ENCODE measurements at places on chromosomes 7 and 10.
A peak's percentile ranks its signal among the peaks of the same experiment; 100 is the strongest.

- peak; percentile 76 for DNase-seq
Observed at GRCh38 chr10:71727105-71727737, 7.6 kb upstream of the C10orf105 start.

- DNase-seq = no peak
Observed at GRCh38 chr7:73716318-73716890, 3.1 kb downstream of the STX1A start.

GRCh38 chr7:135562720-135563119, 5.0 kb downstream of the NUP205 start:
- DNase-seq = no peak

GRCh38 chr7:35477609-35478008, 217.3 kb downstream of the HERPUD2 start:
- DNase-seq = no peak

DNA sequence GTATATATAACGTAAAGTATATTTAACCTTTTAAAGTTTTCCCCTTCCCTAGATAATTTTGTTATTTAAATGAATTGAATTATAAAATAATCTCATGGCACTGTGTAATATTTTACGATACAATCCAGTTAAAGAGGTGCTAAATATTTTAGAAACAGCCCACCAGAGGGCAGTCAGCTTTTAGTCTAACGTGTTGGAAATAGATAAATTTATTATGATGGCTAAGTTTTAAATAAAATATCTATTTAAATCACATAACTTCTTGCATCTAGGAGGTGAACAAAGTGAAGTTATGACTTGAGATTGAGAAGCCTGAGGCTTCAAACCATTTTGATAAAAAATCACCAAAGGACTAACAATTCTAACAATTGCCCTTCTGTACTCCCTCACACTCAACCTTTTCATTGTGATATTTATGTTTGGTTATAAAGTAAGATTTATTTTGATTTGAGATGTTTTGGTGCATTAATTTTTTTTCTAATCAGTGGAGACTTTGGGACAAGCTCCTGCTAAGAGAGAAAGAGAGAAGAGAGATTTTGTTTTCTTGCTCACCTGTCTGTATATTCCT, 171.5 kb upstream of the SP4 start:
- peak; percentile 49 for DNase-seq

- no peak for DNase-seq
Observed at GRCh38 chr10:124724279-124725027, 19.7 kb downstream of the FAM53B start.

GRCh38 chr7:139860090-139860775, 31.2 kb downstream of the TBXAS1 start:
- DNase-seq = peak; percentile 25

DNA sequence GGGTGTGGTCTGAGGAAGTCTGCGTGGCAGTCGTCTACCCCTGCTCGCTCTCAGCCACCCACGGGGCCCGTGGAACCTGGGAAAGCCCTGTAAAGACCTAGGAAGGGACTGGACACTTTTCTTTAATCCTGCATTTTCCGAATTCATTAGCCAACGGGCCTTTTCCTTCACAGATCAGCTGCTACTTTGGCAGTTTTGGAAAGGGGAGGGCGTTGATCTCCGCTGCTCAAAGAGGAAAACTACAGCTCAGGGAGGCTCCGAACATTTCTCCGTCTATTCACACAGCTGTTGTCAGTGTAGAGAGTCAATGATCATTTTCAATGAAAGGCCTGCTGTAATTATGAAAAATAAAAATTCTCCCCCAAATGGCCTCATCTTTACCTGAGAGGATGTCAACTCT, 450.1 kb upstream of the MKI67 start:
- DNase-seq = no peak

DNA sequence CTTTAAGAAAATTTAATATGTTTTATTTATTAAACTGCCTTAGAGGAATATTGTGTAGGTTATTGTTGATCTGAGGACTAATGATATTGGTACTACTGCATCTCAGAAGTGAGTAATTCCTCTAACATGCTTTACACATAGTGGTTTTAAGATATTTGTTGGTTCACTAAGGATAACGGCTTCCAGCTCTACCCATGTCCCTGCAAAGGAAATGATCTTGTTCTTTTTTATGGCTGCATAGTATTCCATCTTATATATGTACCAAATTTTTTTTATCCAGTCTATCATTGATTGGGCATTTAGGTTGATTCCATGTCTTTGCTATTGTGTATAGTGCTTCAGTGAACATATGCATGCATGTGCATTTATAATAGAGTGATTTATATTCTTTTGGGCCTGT, 20.1 kb downstream of the NXPH1 start:
- no peak for DNase-seq

GRCh38 chr10:18364987-18365775, 225.0 kb downstream of the CACNB2 start:
- no peak for DNase-seq

- no peak for DNase-seq
Observed at GRCh38 chr7:158446706-158447105, 140.9 kb downstream of the PTPRN2 start.

GRCh38 chr10:43816351-43817321, 168.0 kb upstream of the ZNF32 start:
- DNase-seq = peak; percentile 94

GRCh38 chr7:51224811-51225595, 91.6 kb downstream of the COBL start:
- DNase-seq = peak; percentile 22

DNA sequence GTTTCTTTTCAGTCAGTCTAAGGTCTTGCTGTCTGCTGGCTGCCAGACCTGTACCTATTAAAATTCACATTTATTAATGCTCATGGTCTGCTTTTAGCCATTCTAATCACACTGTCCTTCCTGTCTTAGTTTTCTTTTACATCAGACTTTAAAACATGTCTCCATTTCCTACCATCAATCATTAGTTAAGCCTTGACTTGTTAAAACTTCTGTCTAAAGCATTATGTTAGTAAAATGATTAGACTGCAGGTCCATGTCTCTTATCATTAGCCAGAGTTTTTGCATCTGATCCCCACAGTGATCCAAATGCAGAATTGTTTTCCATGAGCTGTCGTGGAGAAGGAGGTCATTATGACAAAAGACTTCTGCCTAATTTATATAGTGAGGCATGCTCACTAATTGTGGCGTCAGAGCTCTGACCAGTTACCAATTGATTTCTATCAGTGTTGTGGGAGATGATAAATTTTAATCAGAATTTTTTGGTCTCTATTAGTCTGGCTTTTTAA, 226.5 kb downstream of the DKK1 start:
- DNase-seq = no peak

- no peak for DNase-seq
Observed at GRCh38 chr7:2646336-2646679, 14.5 kb downstream of the TTYH3 start.

- DNase-seq = no peak
Observed at GRCh38 chr7:104958371-104958865, 55.6 kb upstream of the KMT2E start.

GRCh38 chr7:117319181-117319580, 3.7 kb downstream of the WNT2 start:
- DNase-seq = no peak

DNA sequence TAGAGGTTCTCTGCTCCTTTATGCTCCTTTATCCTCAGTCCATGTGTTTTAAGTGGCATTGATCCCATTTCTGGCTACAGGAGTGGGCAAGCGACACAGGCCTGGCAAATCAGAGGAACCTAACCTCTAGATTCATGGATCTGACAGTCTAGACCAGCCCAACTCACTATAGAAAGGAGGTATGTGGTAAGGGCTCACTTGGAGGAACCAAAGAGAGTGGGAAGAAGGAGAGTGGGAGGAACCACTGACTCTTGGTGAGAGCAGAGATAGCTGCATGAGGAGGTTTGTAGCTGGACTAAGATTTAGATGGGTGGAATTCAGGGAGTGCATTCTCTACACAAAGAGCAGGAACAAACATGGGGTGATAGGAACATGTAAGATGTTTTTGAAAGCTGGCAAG, 11.6 kb upstream of the FRAT1 start:
- no peak for DNase-seq

- peak; percentile 77 for DNase-seq
Observed at GRCh38 chr7:32890010-32890792, 1.4 kb downstream of the KBTBD2 start.

- no peak for DNase-seq
Observed at GRCh38 chr10:25867321-25867720, 66.7 kb upstream of the MYO3A start.

- no peak for DNase-seq
Observed at GRCh38 chr10:11685787-11686218, 56.4 kb upstream of the ECHDC3 start.

GRCh38 chr10:43689955-43690771, 41.5 kb upstream of the ZNF32 start:
- DNase-seq = peak; percentile 86

DNA sequence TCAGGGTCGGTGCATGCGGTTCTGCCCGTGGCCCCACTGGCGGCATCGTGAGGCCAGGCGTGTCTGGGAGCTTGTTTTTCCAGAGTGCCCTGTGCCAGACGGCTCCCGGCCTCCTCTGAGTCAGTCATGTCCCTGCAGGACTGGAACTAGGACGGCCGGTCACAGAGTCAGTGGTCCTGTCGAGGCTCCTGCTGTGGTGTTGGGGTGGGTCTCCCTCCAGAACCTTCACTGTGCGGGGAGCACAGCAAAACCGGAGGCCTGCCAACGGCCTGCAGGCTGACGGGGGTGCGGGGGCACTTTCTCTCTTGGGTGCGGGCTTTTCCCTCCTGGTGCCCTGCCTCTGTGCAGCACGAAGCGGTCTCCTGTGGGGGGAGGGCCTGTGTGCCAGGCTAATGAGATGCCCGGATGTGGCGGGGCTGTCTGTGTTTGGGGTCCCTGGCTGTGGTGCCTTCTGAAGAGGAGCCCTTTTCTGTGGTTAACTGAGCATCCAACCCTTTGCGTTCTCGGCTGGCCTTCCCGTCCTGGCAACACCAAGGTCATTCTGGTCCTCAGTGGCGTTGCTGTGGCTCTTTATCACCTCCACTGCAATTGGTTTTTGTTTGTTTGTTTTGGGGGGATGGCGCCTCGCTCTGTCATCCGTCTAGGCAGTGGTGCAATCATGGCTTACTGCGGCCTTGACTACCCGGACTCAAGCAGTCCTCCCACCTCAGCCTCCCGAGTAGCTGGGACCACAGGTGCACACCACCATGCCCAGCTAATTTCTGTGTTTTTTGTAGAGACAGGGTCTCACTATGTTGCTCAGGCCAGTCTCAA, 8.0 kb downstream of the GET4 start:
- DNase-seq = no peak

- DNase-seq = no peak
Observed at GRCh38 chr7:139476139-139476538, 7.3 kb downstream of the KLRG2 start.

DNA sequence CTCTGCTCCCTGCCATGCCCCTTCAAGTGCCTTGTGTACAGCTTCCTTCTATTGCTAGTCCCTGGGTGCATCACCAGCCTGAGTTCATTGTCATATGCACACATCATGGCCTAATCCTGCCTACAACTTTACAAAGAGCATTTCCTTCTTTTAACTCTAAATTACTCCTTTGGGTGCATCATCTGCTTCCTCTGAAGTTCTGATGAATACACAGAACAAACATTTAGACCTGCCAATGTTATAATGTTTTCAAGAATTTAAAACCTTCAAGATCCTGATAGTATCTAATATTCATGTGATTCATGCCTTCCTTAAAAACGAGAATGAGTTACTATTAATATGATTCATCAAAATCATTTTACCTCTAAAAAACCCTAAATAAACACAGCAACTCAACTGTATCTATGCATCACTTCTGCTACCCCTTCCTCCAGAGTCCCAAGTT, 357.1 kb downstream of the MAGI2 start:
- no peak for DNase-seq

GRCh38 chr7:502296-502695, 17.4 kb downstream of the PDGFA start:
- no peak for DNase-seq

GRCh38 chr7:150357771-150358427, 10.7 kb upstream of the REPIN1 start:
- DNase-seq = no peak

DNA sequence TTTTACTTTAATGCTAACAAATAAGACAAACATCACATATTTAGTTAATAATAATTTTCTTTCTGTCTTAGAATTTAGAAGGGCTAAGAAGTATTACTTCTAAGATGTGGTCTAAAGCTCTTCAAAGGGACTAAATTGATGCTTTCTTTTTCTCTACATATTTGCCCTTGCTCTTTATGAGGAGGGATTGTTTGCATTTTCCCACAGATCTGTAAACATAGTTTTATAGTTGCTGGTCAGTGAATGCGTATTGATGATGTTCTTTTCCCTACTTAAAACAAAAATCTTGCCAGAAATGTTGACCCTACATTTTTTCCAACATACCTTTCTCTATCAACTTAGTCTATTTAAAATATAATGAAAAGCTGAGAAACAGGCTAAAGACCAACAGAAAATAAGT, 372.4 kb upstream of the LRGUK start:
- DNase-seq = no peak

GRCh38 chr10:98033515-98033914, 3.1 kb upstream of the CRTAC1 start:
- no peak for DNase-seq

DNA sequence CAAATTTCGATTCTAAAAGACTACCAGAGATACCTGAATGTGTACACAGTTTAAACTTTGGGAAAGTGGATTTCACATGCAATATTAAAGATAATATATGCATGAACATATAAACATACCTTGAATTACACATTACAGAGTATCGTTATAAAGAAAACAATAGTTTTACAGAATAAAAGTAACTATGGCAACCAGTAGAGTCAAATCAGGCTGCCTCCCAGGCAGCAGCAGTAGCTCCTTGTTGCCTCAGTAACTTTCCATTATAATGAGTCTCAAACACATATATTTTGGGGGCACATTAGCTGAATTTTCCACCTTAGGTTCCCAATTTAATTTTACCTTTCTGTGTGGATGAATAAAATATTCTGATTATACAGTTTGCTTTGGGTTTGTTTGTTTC, 164.4 kb upstream of the FEZF1 start:
- DNase-seq = no peak

DNA sequence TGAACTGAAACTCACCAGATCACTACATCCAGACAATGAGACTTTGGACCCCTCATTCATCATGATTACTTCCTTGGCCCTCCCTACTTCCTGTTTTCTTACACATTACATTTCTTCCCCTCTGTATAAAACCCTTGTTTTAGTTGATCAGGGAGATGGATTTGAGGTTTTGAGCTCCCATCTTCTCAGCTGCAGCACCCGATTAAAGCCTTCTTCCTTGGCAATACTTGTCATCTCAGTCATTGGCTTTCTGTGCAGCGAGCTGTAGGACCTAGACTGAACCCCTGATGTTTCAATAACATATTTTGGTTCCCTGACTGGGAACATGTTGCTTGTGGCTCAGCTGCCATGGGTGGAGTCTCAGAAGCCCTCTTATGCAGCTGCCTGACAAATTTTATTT, 33.1 kb downstream of the NOLC1 start:
- DNase-seq = no peak

- DNase-seq = no peak
Observed at GRCh38 chr7:114269714-114270113, 144.9 kb upstream of the FOXP2 start.

- no peak for DNase-seq
Observed at GRCh38 chr10:3330663-3331062, 158.1 kb upstream of the PITRM1 start.

Measured in activated CD8-positive, alpha-beta memory T cell treated with anti-CD3 and anti-CD28 coated beads, Interleukin-2, amount 10 ng/mL, durations not matched to agents 7 days and 5 days (primary cell).